ENCODE measurements at places on chromosomes 7 and 10. TPM values are rescaled to one million over a fixed set of nuclear protein-coding genes. Genes with fewer than 3 reads are reported as not detected.

GRCh38 chr7:17376595-17376994, 78.1 kb downstream of the AHR start:
- no peak for DNase-seq

NEBL gene
- total RNA-seq: 38.9 TPM

STRIP2 gene
- total RNA-seq: 4.9 TPM

DNA sequence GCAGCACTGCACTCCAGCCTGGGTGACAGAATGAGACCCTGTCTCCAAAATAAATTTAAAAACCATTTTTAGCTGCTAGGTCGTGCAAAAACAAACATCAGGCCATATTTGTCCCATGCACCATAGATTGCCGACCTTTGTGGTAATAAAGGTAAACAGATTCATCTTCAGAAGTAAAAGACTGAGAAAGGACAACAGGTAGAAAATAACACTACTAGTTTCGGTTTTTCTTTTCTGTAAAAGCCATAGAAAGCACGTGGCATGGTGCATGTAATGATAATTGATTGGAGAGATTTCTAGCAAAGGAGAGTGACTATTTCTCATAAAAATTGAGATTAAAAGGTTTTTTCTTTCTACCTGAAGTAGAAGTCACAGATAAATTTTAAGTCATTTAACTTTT, 93.9 kb downstream of the DNAH11 start:
- DNase-seq: no peak

DNA sequence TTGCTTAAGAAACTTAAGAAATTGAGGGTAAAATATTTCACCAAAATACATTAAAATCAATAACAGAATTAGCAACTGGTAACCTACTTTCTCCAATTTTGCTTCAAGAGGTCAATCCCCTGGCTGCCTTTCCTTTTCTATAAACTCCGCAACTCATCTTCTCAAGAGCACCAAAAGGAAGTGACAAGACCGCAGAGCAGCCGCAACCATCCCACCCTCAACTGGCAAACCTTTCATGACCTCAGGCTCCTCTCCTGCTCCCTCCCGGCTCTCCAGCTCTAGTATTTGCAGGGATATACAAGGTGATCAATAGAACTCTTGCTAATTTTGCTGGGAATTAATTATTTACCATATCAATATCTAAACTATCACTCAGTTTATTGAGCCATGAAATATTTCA, 88.9 kb downstream of the ATE1 start:
- no peak for DNase-seq

PNLIPRP1 gene
- total RNA-seq: not detected

Measured in cerebellum (tissue), 4 donors.